Thyroid gland (tissue), 4 donors: ENCODE measurements at places on chromosomes 5 and 9. TPM values are rescaled to one million over a fixed set of nuclear protein-coding genes. Genes with fewer than 3 reads are reported as not detected.
A peak's percentile ranks its signal among the peaks of the same experiment; 100 is the strongest.

The GMCL2 gene
- total RNA-seq, result not detected

The TLR4 gene
- 48.1 TPM for total RNA-seq

The ZNF782 gene
- 22.5 TPM for total RNA-seq

The CCL21 gene
- total RNA-seq, result 273 TPM

The SH3GL2 gene
- total RNA-seq, result 0.45 TPM

The F2RL2 gene
- 0.33 TPM for total RNA-seq

DNA sequence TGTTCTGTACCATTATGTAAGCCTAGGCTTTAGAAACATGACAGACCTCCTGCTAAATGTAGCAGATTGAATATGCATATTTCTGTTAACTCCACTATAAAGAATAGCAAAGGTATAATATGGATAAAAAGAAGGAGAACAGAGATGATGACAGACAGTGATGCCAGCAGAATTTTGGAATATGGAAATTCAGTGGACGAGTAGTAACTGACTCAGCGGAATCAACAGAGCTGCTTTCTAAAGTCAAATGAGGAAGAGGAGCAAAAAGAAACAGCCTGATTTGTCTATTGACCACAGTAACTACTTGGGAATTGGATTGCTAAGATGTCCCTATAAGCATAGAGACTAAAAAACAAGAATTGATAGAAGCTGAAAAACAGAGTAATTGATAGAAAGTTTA, 8.0 kb downstream of the GPR21 start:
- H3K4me1 ChIP-seq, result peaks cover 18% of the 10 kb centered on the region
- H3K27ac ChIP-seq, result no peak overlapping the region
- no peak for DNase-seq
- H3K4me3 ChIP-seq, result no peak overlapping the region

- H3K27me3 ChIP-seq, result no peaks in the 10 kb centered on the region
- no peak overlapping the region for H3K27ac ChIP-seq
- no peaks in the 10 kb centered on the region for H3K36me3 ChIP-seq
Observed at GRCh38 chr5:40690267-40690666, 10.6 kb downstream of the PTGER4 start.

DNA sequence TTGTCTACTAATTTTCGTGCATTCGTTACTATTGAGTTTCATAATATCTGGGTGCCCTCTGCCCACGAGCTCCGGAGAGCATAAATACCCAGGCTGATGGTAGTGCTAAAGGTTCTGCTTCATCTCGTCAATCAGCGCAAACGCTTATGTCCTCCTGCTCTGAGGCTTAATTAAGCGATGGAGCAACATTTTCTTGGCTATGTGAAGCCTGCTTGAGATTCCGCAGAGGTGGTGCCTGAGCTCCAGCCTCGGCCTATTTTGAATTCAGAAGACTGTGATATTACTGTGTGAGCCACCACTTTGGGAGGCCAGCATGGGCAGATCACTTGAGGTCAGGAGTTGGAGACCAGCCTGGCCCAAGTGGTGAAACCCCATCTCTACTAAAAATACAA, 44.8 kb downstream of the ANXA2R start:
- H3K36me3 ChIP-seq, result no peaks in the 10 kb centered on the region
- H3K4me1 ChIP-seq, result peaks cover 12% of the 10 kb centered on the region
- H3K27me3 ChIP-seq, result peaks cover 78% of the 10 kb centered on the region
- no peak overlapping the region for H3K4me3 ChIP-seq

GRCh38 chr9:95852059-95853032, 23.1 kb upstream of the ERCC6L2 start:
- no peaks in the 10 kb centered on the region for H3K4me1 ChIP-seq
- H3K4me3 ChIP-seq, result no peak overlapping the region
- no peak overlapping the region for H3K27ac ChIP-seq
- H3K27me3 ChIP-seq, result no peaks in the 10 kb centered on the region
- H3K36me3 ChIP-seq, result no peaks in the 10 kb centered on the region

GRCh38 chr5:120240706-120241105, 223.4 kb upstream of the PRR16 start:
- no peak overlapping the region for H3K4me3 ChIP-seq
- H3K4me1 ChIP-seq, result no peaks in the 10 kb centered on the region
- no peak for DNase-seq
- no peaks in the 10 kb centered on the region for H3K27me3 ChIP-seq
- H3K27ac ChIP-seq, result no peak overlapping the region

DNA sequence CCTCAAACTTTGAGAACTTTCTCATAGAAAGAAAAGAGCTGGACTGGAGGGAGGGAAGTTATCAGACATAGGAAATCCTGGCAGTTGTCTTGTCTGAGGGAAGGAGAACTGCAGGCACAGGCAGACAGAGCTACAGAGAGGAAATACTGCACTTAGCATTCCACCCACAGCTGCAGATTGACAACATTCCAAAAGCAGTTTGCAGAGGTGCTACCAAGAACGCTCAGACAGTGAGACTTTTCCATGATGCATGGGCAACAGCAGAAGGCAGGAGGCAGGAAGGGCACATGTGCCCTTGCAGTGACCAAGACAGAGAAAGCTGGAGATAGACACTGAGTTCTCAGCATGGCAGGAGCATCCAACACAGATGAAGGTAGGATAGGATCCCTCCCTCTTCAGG, 327.5 kb upstream of the ZNF462 start:
- H3K4me1 ChIP-seq, result no peaks in the 10 kb centered on the region
- H3K27me3 ChIP-seq, result no peaks in the 10 kb centered on the region
- DNase-seq, result no peak
- no peak overlapping the region for H3K4me3 ChIP-seq

DNA sequence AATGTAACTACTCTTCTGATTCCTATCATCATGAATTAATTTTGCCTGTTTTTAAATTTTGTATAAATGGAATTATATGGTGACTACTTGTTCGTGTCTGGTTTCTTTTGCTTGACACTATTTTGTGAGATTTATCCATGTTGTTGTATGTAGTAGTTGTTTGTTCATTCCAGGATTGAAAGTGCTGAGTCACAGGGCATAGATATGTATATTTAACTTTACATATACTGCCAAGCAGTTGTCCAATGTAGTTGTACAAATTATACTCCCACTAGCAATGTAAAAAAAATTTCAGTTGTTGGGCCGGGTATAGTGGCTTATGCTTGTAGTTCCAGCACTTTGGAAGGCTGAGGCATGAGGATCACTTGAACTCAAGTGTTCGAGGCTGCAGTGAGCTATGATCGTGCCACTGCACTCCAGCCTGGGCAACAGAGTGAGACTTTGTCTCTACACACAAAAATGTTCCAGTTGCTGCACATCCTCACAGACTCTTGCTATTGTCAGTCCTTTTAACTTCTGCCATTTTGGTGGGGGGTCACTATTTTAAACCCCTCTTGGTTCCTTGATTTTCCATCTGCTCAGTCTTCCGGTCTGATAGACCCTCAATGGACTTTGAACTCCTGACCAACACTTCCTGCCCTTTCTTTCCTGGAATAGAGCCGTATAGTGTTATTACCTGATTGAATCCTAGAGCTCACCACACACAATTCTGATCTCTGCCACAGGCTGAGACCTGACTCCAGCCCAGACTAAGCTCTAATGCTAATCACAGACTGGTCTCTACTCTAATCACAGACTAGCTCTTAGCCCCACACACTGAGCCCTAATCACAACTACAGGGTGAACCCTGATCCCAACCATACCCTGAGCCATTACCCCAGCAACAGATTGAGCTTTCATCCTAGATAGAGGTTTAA, 69.3 kb upstream of the MELK start:
- no peak for DNase-seq
- no peaks in the 10 kb centered on the region for H3K27me3 ChIP-seq
- no peak overlapping the region for H3K27ac ChIP-seq
- no peak overlapping the region for H3K4me3 ChIP-seq
- H3K4me1 ChIP-seq, result no peaks in the 10 kb centered on the region

DNA sequence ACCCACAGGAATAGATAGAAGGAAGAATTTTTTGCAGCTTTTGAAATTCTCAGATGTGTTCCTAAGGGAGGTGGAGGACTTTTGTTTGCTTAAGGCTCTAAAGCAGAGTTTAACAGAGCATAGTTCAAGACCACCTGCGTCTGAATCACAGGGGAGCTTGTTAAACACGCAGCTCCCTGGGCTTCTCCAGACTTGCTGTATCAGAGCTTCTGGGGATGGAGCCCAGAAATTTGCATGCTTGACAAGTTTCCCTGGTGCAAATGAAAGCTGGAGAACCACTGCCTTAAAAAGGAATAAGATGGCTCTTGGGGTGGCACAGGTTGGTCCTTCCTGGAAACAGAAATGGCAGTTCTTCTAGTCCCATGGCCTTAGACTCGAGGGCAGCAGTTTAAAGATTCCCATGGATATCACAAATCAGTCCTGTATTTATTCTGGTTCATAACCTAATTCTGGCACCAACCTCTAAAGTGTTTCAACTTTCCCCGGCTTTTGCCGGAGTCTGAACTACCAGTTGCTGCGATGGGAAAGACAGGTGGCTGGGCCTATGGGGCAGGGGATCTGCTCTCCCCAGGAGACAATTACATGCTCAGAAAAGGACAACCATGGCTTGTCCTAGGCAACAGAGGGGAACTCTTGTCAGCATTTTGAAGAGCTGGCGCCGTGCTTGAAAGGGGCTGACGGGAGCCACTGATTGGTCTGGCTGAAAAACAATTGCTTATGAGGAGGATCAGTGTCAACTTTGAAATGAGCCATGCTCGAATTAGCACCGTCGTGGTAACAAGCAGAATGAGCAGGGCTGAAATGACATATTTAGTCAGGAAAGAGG, 599.6 kb downstream of the CCDC171 start:
- DNase-seq, result peak; percentile 49
- no peak overlapping the region for H3K4me3 ChIP-seq
- no peak overlapping the region for H3K27ac ChIP-seq
- H3K4me1 ChIP-seq, result peaks cover 9% of the 10 kb centered on the region

DNA sequence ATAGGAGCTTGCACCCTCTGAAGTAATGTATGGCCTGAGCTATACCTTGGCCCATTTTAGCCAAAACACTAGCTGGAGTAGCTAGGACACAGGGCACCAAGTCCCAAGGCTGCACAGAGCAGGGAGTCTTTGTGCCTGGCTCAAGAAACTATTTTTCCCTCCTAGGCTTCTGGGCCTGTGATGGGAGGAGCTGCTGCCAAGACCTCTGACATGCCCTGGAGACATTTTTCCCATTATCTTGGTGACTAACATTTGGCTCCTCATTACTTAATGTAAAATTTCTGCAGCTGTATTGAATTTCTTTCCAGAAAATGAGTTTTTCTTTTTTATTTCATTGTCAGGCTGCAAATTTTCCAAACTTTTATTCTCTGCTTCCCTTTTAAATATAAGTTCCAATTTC, 1099.2 kb downstream of the CDH18 start:
- no peak overlapping the region for H3K4me3 ChIP-seq
- no peak overlapping the region for H3K27ac ChIP-seq
- no peaks in the 10 kb centered on the region for H3K27me3 ChIP-seq
- no peaks in the 10 kb centered on the region for H3K4me1 ChIP-seq

GRCh38 chr5:33489481-33490067, 48.8 kb downstream of the TARS1 start:
- no peaks in the 10 kb centered on the region for H3K4me1 ChIP-seq
- H3K27ac ChIP-seq, result no peak overlapping the region
- H3K4me3 ChIP-seq, result no peak overlapping the region
- H3K36me3 ChIP-seq, result no peaks in the 10 kb centered on the region

- peak; percentile 37 for DNase-seq
- no peaks in the 10 kb centered on the region for H3K27me3 ChIP-seq
- no peak overlapping the region for H3K27ac ChIP-seq
- no peaks in the 10 kb centered on the region for H3K36me3 ChIP-seq
- H3K4me3 ChIP-seq, result peak overlapping the region; percentile 46
- peaks cover 8% of the 10 kb centered on the region for H3K4me1 ChIP-seq
Observed at GRCh38 chr5:107670087-107670931, 428 bp downstream of the EFNA5 start.
